Ammon's horn (tissue), 1 donor: ENCODE measurements at places on chromosomes 2 and 18.

GRCh38 chr18:22559414-22560274 lies 141.9 kb upstream of the CTAGE1 start:
- no peak for DNase-seq

- no peak for DNase-seq
Measured at GRCh38 chr2:237964578-237965404, 2.0 kb upstream of the UBE2F start.

DNA sequence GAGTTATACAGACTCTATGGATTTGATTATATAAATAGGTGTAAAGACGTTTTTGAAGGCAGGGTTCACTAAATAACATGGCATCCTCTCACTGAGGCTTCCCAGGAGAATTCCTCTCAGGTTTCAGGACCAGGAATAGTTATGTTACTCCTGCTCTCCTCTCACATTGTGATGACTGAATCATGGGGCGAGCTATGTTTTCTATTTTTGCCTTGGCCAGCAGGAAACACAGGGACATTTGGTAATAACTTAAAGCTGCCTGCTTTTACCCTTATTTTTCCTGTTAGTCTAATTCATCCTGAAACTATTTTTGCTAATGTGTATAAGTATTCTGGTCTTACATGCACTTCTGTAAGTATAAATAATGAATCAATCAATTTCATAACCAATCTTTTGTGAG lies 115.3 kb upstream of the ITGB6 start:
- no peak for DNase-seq

DNA sequence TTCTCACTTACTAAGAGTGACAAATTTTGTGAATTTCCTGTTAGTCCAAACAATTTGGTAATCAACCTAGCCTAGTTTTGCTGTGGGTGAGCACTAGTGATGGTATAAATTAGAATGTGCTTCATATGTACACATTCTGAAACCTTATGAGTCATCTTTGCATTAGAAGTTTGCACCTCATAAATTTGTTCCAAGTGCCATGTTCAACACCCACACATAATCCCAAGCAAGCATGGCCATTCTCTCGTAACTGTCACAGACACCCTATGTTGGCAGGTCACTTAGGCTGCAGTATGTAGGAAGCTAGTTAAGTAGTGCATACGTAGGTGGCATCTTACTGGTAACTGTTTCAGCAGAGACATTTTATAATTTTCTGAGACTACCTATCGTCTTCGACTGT lies 46.9 kb downstream of the NAB1 start:
- DNase-seq: no peak

DNA sequence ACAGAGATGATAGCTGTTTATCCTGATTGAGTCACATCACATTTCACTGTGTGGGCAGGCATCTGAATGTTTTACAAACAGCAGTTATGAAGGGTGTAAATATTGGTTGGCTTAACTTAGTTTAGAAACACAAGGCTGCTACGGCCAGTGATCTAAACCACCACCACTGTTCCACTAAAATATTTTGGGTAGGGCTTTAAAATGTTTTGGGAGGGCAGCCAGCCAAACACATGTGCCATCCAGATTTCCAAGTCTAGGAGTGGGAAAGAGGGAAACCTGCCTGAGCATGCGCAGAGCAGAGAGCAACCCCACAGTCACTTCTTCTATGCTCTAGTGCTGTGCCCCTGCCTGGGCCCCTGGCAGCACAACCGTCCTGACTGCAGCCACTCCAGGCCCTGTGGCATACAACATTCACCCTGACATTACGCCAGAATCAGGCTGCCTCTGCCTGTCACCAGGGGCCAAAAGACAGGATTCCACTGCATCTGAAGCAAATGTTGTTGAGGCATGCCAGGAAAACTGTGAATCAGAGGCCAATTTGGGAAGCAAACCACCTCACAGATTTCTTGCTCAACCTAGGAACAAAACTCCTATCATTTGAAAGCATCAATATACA lies 74.8 kb upstream of the COL5A2 start:
- peak; percentile 23 for DNase-seq

DNA sequence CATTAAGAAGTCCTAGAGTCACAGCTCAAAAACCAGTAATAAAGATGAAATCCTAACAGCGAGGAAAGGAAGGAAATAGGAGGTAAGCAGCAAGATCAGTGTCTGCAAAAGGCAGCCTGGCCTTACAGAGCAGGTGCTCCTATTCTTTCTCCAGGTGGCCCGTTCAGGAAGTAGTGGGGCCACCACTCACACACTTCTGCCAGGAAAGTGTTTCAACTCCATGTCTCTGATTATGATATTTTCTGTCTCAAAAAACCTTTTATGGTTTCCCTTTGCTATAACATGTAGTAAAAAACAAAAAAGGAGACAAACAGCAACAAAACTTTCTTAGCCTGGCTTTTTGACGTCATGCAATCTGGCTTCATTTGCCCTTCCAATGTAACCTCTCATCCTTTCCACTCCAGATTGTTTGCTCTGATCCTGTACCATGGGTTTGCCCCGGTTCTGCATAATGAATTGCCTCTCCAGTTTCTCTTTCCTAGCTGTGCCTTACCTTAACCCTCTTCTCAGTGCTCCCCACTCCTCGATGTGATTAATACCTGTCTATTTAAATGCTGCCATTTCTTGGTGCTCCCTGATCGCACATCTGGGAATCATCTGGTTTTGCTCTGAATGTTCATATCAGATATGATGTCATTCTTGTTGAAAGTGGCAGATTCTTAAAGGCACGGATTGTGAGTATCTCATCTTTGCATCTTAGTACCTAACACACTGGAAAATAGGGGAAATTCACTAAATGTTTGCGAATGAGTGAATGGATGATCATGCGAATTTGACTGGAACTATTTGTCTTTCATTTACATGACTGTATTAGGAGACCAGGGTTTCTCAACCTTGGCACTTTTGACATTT lies 50.6 kb upstream of the PTPRM start:
- DNase-seq: no peak

DNA sequence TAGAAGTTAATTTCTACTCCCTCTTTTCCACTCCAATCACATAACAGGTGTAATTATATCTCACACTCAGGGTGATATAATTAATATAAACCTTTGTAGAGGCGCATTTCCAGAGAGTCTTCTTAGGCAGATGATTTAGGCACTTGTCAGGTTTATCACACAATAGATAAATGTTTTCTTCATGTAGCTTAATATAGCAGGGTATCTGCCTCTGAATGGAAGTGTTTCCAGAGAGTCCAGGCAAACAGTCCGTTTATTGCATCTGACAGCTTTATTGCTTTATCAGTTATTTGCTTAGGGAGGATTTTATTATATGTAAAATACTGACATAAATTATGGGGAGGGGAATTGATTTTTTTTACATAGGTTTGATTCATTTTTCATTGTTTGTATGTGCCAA lies 766.3 kb downstream of the SLC4A3 start:
- no peak for DNase-seq

DNA sequence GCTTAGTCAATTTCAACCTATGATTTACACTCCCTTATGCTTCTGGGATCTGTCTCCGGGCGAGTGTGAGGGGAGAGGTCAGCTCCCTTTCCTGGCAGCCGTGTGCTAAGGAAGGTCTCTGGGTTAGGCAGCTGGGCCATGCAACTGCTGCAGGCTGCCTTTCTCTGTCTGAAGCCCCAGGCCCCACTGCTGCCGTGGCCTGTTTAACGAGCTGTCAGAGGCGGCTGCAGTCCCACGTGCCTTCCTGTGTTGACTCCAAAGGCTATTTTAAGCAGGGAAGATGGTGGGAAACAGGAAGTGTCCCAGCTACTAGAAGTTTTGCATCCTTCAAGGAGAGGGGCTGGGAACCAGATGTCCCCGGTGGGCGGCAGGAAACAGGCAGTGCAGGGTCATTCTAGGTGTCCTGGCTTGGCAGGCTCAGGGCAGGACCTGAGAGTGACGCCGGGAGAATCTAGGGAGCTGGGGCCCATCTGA lies 186.4 kb downstream of the TNS1 start:
- no peak for DNase-seq

DNA sequence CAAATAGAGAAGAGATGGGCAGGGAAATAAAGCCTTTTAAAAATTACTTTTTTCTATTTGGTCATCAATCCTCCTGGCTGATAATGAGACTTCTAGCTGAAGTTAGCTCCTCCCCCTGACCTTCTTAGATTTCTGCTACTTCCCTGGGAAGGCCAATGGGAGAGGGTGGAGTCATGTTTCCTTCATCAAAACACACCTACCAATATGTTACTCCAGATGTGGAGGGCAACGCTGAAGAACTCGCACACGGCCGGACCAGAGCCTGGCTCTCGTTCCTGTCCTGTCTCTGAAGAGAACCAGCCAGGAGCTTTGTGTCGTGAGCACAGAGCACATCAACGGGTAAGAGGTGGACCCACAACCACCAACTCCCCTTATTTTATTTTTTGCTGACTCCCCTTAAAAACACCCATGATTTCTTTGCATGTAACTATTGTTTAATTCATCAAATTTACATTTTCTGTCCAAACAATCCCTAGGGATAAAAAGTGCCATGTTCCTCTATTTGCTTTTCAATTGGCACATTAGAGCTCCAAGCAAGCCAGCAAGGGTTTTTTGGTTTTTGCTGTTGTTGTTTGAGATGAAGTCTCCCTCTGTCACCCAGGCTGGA lies 94.9 kb downstream of the ADD2 start:
- no peak for DNase-seq

DNA sequence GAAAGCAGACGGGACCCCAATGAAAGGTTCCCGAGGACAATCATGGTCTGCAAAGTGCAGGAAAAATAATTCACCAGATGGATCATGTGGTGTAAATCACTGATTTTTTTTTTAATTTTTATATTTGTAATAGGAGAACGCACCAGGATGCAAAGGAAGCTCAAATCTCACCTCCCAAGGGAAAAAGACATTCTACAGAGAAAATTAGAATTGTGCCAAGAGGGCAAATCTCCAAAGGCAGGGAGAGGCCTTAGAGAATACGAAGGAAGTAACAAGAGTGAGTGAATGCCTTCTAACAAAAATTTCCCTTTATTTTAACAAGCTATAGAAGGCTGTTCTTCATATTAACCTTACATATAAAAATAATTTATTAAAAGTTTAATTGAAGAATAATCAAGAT lies 90.9 kb downstream of the ANKRD44 start:
- DNase-seq: no peak

DNA sequence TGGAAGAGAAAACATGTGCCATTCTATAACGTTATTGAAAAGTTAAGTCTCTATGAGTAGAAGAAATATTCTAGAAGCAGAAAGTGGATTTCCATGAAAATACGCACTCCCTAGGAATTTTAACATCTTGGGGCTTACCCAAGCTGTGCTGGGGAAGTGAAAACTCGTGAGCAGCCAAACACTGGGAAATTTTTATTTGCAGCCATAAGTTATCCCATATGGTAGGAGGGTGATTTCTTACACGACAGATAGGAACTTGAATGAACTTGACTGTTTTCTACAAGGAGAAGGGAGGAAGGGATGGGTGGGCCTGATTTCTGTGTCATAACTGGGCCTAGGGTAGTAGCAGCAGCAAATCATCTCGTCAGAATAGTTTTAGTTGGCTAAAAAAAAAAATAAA lies 272.6 kb downstream of the ETAA1 start:
- no peak for DNase-seq

DNA sequence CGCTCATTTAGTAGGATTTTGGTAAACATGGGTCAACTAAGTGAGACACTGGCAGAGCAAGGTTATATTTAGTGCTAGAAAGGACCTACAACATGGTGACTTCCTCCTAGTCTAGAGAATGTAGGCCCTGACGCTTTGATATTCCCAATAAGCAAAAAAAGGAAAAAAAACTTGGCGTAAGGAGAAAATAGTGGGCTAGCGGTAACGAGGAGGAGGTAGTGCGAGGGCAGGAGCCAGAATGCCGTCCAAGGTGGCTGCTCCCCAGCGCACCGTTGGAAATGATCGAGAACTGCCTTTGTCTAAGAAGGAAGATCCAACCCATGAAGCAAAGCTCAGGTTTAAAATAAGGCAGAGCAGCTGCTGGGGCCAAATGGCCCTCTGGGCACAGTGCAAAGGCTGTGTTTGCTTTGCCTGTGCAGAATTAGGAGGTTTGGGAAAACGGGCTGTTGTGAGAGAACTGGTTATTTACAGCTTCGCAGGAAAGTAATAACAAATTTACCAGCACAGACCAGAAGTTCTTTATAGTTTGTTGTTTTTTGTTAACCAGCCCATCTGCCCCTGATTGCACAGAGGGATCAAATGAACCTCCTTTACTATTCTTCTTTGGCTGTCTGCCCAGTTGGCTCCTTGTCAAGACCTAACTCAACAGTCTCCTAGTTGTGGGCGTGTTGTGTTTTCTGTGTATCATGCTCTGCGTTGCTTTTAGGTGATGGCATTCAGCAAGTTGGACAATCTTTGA lies 86.6 kb downstream of the ITGB1BP1 start:
- peak; percentile 35 for DNase-seq

- peak; percentile 52 for DNase-seq
Measured at GRCh38 chr2:88866756-88867155, 175.3 kb downstream of the RPIA start.

DNA sequence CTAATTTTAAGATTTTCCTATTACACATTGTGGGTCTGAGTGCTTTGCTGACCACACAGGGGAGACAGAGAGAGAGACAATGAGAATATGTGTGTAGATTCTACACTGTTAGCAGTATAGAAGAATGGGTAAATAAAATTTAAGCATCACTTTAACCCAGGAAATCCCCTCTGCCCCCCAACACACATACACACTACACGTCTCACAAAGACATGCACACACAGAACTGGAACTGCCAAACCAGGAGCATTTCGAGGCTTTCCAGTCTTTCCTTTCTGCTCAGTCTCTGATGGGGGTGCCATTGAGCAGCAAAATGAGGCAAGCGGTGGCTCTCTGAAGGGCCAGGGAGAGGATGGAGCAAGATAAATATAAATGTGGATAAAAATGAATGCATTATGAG lies 2.5 kb downstream of the MERTK start:
- DNase-seq: peak; percentile 72

DNA sequence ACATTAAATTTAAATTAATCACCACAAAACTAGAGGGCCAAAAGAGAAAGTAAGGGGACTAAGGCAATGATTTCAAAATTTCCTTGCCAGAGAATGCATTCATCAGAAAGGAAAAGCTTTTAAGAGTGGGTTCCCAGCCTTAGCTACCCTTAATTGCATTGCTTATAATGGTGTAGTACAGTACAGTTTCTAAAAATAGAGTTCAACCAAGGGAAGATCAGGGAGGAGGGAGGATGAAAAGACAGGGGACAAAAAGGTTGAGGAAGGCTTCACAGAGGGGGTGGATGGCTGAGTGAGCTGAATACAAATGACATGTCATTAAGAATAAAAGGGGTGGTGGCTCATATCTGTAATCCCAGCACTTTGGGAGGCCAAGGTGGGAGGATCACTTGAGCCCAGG lies 119.9 kb downstream of the RBMS1 start:
- DNase-seq: no peak

DNA sequence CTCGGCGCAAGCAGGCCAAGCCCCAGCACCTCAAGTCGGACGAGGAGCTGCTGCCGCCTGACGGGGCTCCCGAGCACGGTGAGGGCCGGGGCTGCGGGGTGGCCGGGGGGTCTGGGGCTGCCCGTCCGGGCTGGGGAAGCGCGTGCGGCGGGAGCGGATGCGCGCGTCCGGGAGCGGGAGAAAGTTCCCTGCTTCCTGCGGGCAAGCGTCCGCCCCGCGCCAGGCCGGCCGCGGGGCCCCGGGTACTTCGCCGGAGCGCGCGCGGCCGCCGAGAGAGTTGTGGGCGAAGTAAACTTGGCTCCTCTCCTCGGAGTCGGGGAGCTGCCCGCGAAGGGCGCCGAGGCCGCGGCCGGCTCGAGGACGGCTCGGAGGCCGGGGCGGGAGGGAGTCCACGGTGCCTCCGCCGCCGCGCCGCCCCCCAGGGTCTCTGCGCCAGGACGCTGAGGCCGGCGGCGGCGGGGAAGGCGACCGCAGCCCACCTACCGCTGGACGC lies 707 bp downstream of the SALL3 start:
- DNase-seq: no peak
